ENCODE measurements at places on chromosomes 1 and 21.
A peak's percentile ranks its signal among the peaks of the same experiment; 100 is the strongest.

GRCh38 chr1:207519505-207520399 lies 23.8 kb downstream of the CR1 start:
- DNase-seq, result no peak

GRCh38 chr1:86933562-86934377 lies 19.3 kb downstream of the HS2ST1 start:
- no peak for DNase-seq

GRCh38 chr21:34107606-34108005 lies 34.2 kb downstream of the MRPS6 start:
- DNase-seq, result no peak

DNA sequence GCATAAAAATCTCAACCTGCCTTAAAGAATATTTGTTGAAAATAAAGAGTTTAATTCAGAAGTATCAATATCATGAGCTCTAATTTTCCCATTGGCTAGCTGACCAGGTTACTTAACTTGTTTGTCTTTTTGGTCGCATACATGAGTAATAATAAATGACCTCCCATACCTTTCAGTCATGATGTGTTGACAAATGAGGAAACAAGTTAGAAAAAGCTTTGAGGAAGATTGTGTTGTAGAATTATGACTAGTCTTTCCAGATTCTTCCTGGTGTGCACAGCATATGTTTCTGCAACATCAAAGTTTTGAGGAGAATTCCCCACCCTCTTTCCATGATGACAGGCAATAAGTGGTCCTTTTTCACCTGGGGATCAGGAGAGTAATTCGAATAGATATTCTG lies 17.6 kb upstream of the PAPPA2 start:
- no peak for DNase-seq

DNA sequence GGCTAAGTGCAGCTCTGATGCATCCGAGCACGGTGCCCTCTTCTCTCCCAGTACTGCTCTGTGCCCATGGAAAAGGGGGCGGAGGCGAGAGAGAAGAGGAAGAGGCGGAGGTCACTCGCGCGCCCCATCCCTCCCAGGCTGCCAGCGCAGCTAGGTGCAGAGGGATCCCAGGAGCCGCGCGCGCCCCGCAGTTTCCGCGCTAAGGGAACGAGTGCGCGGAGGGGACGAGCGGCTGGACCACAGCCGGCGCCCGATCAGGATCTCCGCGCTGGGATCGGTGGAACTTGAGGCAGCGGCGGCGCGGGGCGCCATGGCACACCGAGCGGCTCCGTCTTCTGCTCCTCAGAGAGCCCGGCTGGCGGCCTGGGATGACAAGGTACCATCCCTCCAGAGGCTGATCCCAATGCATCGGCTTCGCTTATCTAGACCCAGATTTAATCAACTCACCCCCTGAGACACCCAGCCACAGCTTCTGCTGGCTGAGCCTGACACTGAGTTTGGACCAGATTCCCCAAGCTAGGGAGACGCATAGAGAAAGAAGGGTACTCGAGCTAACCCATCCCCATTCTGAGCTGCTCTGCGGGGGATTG lies at the start of gene PTGFR:
TSS of gene PTGFR (plus strand) at position 114 of the 590 bp plus-strand sequence. CDS start 1,770 bp downstream, outside the sequence.
- no peak for DNase-seq

DNA sequence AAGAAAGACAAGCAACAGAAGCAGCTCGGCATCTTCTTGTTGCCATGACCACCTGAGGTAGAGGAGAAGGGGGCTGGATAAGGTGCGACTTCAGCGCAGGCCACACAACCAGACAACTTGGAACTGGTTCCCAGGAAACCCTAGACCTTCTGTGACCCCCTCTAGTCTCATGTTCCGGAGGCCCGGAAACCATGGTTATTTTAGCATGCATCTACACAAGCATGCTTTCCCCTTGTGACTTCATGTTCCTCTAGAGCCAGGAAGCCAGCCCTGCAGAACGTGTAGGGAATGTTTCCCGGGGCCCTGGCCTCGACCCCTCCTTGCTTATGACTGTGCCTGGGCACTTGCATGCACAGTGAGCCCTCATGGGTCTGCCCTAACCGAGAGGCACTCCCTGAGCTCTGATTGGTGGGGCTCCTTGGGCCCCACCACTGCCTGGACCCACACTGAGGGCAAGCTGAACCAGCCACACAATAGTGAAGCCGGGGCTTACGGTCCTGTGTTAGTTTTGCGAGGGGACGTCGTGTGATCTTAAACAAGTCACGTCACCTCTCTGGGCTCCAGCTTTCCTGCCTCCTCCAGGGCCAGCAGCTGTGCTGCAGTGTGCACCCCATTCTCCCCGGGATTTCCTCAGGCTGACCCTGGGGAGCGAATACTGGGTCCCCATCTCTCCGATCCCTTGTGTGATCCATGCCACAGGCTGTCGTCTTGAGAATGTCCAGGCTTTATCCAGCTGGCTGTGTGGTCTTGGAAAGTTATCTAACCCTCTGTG lies 12.0 kb upstream of the MX2 start:
- no peak for DNase-seq

GRCh38 chr1:174954073-174954460 lies 45.7 kb upstream of the CACYBP start:
- DNase-seq, result peak; percentile 91

GRCh38 chr1:154993572-154994268 lies at the start of gene LENEP:
LENEP (plus strand) TSS chr1:154993586; CDS start chr1:154993608, 22 bp downstream.
- DNase-seq, result no peak

DNA sequence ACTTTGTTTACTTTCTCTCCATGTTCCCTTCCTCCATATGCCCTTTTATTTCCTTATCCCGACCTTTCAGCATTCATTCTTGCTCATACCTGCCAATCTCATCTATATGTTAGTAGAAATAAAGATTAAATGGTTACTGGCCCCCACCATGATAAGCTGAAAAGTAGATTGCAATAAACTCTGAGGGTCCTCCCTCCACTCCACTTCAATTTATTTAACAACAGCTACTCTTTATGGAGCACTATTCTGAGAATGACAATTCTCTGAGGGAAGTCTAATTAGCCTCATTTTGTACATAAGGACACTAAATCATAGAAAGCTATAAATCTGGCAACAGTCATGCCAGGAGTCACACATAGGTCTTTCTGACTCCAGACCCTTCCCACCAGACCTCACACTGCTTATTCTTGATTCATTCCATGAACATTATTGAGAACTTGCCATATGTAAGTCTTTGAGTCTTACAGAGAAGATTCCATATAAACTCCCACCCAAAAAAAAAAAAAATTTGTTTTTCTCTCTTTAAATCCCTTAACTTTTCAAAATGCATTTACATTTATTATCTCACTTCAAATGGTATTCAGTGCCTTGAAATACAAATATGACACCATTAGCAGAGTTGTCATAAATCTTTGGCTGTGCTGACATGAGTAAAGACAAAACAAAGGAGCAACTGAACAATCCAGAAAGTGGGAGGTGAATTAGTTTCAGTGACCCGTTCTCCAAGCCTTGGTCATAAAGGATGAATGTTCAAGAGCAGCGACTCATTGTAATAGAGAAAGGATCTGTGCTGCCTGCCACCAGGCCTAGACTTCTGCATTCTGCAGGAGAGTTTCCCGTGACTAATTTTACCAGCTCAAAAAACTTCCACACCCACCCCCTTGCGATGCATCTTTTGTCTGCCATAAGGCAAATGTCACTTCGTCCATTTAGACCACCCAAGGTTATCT lies 28.5 kb downstream of the PALMD start:
- DNase-seq, result peak; percentile 37

- DNase-seq, result no peak
Measured at GRCh38 chr1:241336335-241336734, 20.7 kb downstream of the RGS7 start.

- DNase-seq, result peak; percentile 59
Measured at GRCh38 chr21:41680444-41681347, 86.2 kb downstream of the RIPK4 start.

DNA sequence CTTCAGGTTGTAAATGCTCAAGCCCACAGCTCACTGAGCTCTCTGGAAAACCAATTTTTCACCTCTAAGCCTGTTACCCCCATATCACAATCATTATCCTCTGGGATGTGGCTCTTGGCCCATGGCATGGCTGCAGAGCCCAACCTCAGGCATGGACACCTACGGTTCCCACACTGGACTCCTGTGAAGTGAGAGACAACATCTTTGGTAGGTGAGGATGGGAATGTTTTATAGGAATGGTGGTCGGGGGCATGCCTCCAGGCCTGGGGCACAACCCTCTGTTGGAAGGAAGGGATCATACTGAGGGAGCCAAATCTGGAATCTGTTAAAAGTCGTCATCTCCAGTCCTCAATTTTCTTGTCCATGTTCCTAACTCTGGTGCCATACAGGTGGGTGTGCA lies 179.1 kb downstream of the FOXD2 start:
- no peak for DNase-seq

DNA sequence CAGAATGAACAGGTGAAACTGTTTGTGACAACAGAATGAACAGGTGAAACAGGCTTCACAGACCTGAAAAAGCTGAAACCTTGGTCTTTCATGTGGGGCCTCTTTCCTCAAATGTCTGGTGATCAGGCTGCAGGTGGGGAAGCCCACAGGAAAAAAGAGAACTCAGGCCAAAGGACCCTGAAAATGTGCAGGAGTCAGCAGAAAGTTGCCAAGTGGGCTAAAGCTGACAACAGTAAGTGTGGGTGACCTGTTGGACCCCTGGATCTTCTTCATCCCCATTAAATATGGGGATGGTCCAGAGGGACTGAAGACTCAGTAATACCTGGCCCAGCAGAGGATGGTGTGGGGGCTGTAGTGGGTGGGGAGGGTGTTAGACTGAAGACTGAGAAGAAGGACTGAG lies 9.1 kb upstream of the CHIT1 start:
- no peak for DNase-seq

DNA sequence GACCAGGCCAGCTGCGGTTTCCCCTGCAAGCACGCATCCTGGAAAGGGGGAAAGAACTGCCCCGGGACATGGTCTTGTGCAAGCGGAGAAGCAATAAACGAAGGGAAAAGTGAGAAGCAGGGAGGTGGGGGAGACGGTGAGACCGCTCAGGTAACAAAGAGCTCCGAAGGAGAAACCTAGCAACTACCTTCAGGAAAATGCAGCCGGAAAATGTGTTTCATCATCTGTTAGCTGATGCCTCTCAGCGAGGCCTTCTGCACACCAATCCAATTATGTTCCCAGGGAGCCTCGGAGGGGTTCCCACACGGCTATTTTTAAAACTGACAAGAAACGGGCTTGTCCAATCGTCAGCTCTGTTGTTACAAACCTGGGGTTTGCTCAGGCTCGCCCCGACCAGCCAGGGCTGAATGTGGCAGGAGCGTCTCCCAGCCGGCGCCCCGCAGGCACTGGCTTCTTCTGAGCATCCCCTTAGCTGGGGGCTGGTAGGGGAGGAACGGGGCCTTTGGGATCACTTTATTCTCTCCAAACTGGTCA lies 3.4 kb downstream of the RIPK4 start:
- no peak for DNase-seq

DNA sequence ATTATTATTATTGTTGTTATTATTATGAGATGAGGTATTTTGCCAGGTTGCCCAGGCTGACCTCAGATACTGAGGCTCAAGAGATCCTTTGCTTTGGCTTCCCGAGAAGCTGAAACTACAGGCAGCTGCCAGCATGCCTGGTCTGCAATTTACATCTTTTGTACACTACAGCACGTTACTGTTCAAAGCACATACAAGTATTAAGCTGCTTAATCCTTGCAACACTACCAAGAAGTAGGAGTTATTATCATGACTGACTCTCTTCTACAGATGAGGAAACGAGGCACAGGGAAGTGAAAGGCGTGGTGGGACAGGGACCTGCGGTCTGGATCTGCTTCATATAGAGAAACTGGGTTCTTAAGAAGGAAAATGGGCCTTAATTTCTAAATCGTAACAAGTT lies 11.6 kb downstream of the ERG start:
- DNase-seq, result no peak

- peak; percentile 39 for DNase-seq
Measured at GRCh38 chr21:16536643-16537434, 807.1 kb downstream of the USP25 start.

DNA sequence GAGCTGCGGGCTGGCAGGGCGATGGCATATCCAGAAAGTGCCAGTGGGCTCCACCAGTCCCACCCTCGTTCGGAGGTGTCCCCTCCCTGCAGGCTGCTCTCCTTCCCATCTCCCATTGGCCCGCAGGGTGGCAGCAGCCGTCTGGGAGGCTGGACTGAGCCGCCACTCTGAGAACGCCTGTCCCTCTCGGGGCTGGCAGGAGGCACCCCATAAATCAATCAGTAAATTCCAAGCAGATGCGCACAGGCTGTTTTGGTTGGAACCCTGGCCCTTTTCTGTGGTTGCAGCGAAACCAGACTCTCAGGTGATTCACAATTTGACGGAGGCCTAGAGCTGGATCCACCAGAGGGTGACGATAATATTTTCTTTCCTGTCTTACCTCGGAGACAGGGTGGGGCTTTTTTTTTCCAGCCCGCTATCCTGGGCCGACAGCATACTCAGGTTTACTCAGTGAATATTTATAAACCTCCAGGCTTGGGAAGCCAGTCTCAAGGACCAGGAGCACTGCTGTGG lies 99.7 kb downstream of the GLIS1 start:
- no peak for DNase-seq

GRCh38 chr1:63269571-63269970 lies 52.8 kb upstream of the FOXD3 start:
- no peak for DNase-seq

DNA sequence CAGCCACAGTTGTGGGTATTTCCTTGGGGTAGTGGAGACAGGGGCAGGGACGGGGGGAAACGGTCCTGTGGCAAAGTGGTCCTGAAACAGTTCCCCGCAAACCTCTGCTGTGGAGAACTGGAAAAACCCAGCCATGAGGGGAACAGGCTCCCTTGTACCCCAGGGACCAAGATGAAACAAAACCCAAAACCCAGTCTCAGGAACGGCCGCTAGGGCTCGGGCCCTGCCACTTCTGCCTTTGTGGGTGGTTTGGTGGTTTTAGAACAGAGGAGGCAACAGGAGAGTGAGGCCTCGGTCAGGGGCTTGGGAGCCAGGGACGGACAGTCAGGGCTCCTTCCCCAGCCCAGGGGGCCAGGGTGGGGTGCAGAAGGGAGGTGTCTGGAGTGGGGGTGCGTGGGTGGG lies 24.8 kb upstream of the EDN2 start:
- DNase-seq, result no peak

DNA sequence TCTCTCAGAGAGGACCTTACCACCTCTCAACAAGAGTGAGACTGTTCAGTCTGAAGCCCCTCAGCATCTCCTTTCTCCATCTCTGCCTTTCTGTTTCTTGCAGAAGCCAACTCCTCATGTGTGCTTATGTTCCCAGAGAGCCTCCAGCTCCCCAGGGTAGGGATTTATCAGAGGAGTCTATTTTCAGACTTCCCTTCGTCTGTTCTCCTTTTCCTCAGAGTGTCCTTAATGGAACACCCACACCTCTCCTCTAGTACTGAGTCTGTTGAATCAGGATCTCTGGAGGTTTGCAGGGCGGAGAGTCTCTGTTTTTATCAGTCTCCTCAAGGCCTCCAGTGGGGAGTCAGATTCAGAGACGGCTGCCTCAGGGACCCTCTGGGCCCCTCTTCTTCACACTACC lies 25.1 kb upstream of the DNAJC6 start:
- DNase-seq, result no peak

DNA sequence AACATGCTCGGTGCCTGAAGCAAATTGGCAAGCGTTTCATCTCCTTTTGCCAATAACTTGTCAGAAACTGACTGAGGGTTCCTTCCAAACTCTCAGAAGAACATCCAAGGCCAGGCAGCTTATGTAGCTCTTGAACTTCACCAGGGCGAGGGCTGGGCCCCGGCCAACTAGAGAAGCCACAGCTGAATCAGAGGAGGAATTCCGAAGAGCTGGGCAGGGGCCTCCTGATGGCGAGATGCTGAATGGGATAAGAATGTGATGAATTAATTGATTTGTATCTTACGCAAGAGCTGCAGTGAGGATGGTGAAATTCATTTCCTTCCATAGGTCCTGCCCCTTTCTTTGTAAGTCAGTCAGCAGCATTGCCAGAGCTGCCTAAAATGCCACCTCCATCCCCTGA lies 345.8 kb downstream of the KIF26B start:
- DNase-seq, result no peak
